ENCODE measurements at places on chromosomes 4 and X.
A peak's percentile ranks its signal among the peaks of the same experiment; 100 is the strongest.

DNA sequence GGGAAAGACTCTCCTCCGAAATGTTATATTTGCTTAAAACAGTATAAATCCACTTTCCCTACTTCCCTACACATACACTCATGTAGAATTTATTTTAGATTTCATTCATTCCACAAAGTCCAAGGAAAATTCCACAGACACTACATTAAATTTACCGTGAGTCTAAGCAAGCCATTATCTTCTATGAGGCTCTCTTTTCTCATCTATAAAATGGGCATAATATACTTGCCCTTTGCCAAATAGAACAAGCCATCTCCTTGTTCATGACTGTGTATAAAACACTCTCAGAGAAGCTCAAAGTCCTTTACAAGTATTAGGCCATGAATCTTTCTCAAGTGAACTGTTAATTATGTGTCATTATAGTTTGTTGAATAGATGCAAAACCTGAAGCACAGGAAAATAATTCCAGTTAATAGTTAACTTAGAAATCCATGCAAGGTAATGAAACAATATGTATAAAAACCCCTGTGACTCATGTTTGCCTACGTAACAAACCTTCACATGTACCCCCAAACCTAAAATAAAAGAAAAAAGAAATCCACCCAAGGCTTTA lies 10.7 kb downstream of the TEC start:
- DNase-seq: no peak

DNA sequence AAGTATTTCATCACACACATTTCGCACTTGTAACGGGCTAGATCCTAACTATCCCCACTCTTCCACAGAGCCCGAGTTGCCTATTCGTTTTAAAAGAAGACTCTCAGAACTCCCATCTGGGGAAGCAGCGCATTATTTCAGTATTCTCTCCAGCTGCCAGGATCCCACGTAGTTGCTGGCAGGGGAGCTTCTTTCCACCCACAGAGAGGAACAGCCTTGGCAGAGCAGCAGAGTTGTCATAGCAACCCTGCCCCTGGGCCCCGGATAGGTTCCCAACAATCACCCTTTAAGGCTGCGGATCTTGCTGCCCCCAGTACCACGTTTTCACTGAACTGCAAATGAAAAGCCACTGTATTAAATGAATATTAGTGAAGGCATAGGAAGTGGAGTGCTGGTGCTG lies 106.7 kb downstream of the GPM6A start:
- no peak for DNase-seq

- no peak for DNase-seq
Measured at GRCh38 chr4:6152869-6153705, 47.3 kb downstream of the JAKMIP1 start.

- DNase-seq: no peak
Measured at GRCh38 chrX:104270916-104271512, 16.3 kb upstream of the ESX1 start.

DNA sequence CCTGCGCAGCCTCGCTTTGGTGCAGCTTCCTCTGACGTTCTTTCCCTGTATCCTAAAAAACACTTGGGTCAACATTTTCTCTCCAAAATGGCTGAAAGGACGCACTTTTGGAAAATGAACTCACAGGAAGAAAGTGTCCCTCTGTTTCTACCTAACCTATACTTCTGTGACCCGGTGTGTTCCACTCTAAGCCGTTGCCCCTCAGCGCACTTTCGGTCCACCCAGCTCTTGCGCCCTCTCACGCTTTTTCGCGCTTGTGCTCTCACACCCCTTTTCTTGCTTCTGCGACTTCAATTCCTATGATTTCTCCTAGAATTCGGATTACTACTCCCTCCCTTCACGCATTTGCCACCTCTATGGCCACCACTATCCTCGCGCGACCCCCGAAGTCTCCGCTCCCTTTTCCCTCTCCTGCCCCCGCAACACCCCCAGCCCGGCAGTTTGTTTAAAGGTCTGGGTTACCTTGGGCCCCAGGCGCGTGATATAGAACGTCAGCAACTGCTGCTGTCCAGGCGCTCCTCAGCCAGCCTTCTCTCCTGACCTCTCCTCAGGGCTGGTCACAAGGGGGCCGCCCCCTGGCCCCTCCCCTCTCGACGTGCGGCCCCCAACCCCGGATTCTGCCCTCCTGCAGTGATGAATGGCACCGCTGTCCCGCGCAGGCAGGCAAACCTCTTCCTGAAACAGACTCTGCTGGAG lies at the start of gene USP51:
USP51 (minus strand) TSS at position 535 of the 696 bp plus-strand sequence. CDS start 909 bp downstream, outside the sequence.
- peak; percentile 14 for DNase-seq

- DNase-seq: no peak
Measured at GRCh38 chrX:41350976-41351569, 17.1 kb downstream of the DDX3X start.

DNA sequence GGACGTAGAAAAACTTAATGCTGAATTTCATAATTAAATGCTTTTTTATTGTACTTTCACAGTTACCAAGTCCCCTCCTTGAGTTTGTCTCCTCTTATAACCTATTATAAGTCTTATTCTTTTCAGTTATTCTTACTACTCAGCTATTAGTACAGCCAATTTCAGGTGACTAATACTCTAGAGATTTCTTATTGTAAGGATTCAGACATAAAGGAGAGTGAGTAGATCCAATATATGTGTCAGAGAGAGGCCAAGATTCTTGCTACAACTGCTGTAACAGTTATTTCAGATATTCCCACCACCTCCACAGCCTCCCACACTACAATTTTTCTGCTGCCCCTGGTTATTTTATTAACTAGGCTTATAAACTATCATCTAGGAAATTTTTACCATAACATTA lies 274.5 kb downstream of the GPAT3 start:
- no peak for DNase-seq

DNA sequence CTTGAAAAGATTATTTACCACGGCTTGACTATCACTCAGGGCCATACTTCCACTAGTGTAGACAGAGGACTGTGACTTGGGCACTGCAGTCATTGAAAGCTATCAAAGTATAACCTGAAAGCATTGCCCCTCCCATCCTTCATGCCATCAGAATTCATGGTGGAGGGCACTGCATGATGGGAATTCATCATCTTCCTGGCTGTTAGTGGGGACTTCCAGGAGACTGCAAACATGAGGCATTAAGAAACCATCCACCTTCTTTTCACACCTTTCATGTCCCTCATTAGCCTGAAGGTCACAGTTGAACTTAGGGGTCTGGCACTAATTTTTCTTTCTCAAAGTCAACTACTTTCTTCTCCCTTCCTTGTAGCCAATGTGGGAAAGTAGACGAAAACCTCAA lies 25.8 kb downstream of the VSIG4 start:
- no peak for DNase-seq

DNA sequence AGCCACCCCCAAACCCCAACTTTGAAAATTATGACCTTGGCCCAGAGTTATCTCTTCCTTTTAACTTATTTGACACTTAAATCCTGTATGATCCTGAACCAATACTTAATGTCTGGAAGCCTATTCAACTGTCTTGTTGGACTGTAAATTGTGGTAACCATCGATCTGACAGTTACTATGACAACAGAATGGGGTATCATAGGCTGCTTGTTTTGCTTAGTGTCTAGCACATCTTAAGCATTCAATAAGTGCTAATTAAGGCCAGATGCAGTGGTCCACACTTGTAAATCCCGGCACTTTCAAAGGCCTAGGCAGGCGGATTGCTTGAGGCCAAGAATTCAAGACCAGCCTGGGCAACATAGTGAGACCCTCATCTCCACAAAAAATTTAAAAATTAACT lies 175.0 kb downstream of the APBB2 start:
- no peak for DNase-seq
